Thoracic aorta endothelial cell (primary cell): ENCODE measurements at places on chromosomes 11 and 22. TPM values are rescaled to one million over a fixed set of nuclear protein-coding genes. Genes with fewer than 3 reads are reported as not detected.

The YPEL1 gene
- total RNA-seq, result 2.3 and 2.6 TPM in 2 replicates

The NDUFA6 gene
- total RNA-seq, result 39.6 and 70.7 TPM in 2 replicates

The OR51B2 gene
- total RNA-seq, result not detected in 2 replicates

The KCNQ1 gene
- total RNA-seq, result under 0.01 and 0.14 TPM in 2 replicates

The SLC22A25 gene
- total RNA-seq, result not detected in 2 replicates

The PUS3 gene
- 14.6 and 15.8 TPM in 2 replicates for total RNA-seq

The RASD2 gene
- not detected in 2 replicates for total RNA-seq

The MTFP1 gene
- 30.1 and 40.9 TPM in 2 replicates for total RNA-seq

The POU2AF2 gene
- total RNA-seq, result not detected in 2 replicates

The VWA5A gene
- total RNA-seq, result 14.9 and 18.2 TPM in 2 replicates

The PLET1 gene
- total RNA-seq, result not detected in 2 replicates

The PRRG4 gene
- 0.27 and 0.43 TPM in 2 replicates for total RNA-seq

The AIFM3 gene
- total RNA-seq, result not detected in 2 replicates

The GNAZ gene
- total RNA-seq, result 1.7 and 3.6 TPM in 2 replicates

The FGF4 gene
- total RNA-seq, result not detected in 2 replicates
